Activated naive CD4-positive, alpha-beta T cell treated with anti-CD3 and anti-CD28 coated beads, Interleukin-2, amount 50 U/mL, for 72 hours (primary cell): ENCODE measurements at places on chromosomes 13 and 19. TPM values are rescaled to one million over a fixed set of nuclear protein-coding genes. Genes with fewer than 3 reads are reported as not detected.
A peak's percentile ranks its signal among the peaks of the same experiment; 100 is the strongest.

DNA sequence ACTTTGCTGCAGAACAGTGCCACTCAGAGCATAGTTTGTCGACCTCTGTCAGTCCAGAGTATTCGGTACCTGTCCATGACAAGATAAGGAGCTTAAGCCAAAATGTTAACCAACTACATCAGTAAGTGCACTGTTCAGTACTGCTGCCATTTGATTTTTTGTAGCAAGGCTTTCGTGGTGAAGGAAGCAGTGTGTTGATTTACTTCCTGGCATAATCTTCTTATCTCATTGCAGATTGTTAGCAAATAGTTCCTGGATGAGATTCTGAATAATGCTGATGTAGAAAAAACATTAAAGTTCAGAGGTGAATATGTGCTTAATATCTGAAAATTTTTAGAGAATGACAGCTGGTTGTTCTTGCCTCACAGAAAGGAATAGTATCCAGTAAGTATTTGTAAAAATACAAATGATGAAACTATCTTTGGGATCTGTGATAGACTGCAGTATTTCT, 85.7 kb downstream of the LRRC63 start:
- no peak for DNase-seq

DNA sequence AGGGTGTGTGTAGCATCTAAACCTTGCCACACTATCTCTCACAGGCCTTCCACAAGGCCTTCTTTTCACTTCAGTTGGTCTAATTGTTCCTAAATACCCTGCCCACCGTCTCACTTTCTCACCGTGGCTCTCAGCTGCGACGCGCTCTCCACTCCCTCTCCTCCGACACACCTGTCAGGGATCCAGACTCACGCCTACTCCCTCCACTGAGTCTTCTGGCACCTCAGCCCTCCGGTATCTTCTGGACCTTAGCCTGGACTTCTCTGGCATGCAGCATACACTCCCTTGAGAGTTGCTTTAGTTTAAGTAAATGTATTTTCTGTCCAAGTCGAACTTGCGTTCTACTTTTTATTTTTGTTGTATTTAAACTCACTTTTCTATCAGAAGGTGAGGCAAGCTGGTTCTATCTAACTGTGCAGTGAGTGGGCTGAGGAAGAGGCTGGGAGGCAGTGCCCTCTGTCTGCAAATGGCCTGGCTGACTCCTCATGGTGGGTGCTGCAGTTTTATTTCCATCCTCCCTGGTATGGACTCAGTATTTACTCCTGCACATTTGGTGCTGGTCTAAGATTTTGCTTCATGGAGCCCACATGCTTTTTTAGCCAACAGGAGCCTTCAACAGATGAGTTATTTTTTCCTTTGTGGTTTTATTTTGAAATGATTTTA, 28.5 kb upstream of the ARGLU1 start:
- DNase-seq: no peak

DNA sequence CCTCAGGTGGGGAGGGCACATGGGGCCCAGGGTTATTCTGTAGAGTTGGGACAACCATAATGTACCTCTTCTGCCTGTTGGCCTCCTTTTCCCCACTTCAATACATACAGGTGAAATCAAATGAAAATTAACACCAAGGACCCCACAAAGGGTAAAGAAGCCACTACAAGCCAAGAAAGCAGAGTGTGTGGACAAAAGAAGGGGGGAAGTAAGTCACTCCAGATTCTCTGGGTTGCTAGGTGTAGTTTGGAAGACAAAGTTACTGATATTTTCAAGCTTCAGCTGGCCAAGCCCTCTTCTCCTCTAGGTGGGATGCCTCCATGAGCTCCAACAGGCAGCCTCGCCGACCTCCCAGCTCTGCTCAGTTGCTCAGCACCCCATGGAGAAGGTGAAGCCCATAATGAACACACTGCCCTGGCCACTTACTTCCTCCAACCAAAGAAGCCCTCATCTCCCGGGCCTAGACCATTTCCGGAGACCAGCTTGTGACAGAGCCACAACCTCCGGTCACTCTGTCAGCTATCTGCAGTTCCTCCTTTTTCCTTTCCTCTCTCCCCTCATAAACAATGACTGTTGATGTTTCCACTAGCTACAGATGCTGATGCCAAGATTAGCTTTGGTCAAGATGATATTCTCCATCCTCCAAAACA, 66.8 kb upstream of the MED4 start:
- DNase-seq: no peak

DNA sequence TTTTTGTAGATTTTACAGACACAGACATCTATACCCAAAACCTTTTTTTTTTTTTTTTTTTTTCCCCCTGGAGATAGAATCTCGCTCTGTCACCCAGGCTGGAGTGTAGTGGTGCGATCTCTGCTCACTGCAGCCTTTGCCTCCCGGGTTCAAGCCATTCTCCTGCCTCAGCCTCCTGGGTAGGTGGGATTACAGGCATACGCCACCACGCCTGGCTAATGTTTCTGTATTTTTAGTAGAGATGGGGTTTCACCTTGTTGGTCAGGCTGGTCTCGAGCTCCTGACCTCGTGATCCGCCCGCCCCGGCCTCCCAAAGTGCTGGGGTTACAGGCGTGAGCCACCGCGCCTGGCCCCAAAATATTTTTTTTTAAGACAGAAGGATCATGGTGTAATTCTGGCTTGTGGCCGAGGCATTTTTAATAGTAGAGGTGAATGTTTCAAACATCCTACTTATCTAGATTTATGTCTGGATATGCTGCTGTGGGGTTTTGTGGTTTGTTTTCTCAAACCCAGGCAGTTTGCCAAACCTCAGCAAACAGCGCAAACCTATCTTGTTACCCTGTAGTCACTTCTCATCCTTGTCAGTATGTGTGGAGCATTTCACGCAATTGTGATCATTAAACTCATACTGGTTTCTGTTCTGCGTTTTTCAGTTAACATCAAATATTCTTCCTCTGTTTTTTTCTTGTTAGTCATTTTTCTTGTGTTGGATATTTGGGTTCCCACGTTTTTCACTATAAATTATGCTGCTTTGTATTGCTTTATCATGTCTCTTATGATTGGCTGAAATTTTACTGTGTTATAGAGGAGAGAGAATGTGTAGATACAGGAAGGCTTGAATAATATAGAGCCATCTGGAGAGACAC, 36.2 kb upstream of the GARRE1 start:
- peak; percentile 66 for DNase-seq

DNA sequence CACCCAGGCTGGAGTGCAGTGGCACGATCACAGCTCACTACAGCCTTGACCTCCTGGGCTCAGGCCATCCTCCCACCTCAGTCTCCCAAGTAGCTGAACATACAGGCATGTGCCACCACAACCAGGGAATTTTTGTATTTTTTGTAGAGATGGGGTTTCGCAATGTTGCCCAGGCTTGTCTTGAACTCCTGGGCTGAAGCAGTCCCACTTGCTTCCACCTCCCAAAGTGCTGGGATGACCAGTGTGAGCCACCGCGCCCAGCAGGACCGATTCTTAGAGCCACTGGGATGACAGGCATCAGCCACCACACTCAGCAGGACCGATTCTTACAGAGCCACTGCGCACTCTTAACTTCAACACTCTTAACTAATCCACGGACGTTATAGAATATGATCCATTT, 54.9 kb upstream of the RANBP3 start:
- DNase-seq: no peak

DNA sequence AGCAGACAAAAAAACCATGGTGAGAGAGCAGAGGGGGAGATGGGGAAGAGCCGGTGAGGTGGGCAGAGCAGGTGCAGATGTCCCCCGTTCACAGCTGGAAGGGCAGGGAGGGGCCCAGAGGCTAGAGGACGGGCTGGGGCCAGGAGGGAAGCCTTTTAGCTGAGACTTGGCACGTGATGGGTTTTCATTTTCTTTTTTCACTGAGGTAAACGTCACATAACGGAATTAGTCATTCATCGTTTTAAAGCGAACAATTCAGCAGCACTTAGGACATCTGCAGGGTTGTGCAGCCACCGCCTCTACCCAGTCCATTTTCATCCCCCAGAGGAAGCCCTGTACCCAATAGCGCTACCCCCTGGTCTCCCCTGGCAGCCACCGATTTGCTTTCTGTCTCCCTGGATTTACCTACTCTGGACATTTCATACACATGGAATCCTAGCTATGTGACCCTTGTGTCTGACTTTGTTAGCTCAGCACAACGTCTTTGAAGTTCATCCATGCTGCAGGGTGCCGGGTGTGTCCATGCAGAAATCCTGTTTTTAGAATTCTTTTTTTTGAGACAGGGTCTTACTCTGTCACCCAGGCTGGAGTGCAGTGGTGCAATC, 16.0 kb upstream of the EMC10 start:
- DNase-seq: no peak

DNA sequence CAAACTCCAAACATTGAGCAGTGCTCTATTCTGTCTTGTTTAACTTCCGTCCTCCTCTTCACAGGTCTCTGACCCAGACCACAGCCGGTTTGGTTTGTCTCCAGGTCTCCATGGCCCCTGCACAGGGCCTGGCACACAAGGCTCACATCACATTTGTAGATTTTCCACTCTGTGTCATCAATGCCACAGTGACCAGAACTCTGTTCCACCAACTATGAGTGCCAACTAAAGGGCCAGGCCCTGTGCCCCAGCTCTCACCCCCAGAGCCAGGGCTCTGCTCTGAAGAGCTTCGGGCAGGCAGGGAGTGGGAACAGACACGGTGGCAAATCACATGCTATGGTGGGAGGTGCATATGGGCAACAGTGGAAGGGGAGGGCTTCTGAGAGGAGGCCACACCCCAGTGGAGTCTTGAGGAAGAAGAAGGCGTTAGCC, 16.0 kb downstream of the SMG9 start:
- DNase-seq: no peak

- no peak for DNase-seq
Measured at GRCh38 chr13:105806628-105806920, 728.9 kb downstream of the EFNB2 start.

DNA sequence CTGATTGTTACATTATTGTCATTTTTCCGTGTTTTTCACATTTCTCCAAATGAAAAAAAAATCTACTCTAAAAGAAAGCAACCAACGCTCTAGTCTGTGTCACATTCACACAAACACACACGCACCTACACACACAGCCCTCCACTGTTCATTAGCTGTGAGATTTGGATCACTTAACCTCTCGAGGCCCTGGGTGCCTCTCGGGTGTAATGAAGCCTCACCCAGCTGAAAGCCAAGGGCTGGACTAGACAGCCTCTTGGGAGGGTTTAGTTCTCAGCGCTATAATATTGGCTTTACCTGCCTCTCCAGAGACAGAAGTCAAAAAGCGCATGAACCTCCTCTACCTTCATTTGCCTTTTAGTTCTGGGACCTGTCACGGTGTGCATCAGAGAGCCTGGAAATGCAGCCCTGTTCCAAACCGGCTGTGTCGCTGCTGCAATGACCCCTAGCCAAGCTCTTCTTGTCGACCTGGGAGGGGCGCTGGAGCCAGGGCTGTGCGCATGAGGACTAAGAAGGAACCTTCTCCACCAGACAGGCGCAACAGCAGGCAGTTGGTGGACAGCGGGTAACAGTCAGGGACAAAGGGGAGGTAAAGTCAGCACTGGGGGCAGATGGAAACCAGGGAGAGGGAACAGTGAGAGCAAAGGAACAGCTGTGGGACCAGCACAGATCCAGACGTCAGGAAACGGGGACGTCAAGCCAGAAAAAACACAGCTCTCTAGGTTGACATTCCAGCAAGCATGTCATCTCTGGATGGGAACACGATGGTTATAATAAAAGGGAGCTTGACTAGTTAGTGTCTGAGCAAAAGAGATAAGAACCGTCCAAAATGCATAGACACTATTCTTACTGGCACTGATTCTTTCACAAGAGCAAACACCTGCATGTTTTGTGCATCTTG, 375.9 kb downstream of the EFNB2 start:
- no peak for DNase-seq

DNA sequence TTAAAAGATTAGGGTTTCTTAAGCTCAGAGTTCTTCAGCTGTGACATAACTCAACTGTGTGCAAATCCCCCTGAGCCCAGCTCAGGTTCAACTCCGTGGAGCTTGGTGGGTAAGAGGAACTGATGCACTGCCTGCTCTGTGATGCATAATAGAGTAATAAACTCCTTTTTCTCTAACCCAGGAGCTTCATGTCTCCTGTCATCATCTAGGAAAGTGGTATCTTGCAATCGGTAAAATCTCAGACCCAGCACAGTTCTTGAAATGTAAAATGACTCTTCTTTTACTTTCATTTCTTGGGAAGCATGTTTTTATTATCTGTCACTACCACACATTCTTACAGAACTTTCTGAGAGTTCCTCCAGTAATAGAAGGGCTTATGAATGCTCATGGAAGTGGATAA, 123.8 kb upstream of the PCDH9 start:
- DNase-seq: no peak

DNA sequence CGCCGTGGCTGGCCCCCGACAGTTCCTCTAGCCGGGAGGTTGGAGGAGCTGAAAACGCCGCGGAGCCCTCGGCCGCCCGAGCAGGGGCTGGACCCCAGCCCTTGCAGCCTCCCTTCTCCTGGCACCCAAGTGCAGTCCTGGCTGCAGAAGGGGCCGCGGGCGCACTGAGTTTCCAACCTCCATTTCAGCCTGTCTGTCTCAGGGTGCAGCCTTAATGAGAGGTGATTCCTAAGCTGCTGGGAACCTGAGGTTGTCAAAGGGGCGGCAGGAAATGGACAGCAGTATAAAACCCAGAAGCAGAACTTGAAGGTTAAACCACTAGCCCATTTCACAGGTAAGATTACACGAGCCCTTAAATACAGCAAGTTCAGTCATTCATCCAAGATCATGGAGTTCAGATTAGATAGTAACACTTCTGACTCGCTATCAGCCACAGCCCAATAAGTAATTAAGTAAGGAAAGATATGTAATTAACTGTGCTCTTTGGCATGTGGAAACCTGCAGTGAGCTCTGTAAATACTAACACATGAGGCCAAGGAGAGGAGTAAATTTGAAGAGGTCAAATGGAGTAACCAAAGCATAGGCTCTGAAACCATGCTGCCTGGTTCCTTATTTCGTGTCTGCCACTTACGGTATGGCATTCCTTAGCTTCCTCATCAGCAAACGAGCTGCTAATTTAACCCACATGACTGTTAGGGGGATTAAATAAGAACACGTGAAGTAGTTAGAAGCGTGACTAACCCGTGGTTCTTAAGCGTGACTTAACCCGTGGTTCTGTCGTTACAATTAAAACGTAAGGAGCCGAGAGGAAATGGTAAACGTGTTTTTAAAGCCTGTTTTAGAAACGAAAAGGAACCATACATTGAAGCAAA, 686 bp downstream of the SETDB2 start:
- DNase-seq: peak; percentile 7

DNA sequence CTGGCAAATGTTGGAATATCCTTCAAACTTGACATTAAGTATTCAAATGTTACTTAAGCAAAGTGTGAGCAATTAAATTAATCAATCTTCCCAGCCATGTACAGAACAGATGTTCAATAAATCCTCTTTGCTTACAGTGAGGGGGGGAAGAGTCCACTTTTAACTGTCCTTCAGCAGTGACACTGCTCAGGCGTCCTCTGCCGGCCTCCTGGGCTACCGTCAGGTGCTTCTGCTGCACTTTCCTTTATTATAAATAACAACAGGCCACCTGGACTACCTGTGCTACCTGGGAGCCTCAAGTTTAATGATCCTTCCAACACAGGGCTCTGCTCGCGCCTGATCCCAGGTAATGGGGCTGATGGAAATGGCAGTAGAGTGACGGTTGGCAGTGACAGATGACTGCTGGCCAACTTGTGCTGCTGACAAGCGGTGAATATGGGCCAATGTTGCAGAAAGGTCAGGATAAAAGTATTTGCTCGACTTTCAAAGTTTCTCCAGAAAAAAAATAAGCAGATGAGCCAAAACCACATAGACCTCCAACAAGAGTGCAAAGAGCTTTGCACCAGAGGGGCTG, 460.0 kb upstream of the ZNF507 start:
- DNase-seq: no peak

LILRB1 gene
- total RNA-seq: 0.31 TPM

ZNF417 gene
- total RNA-seq: 13.7 TPM

TGDS gene
- total RNA-seq: 22.9 TPM

ZNF541 gene
- 0.57 TPM for total RNA-seq

TMPRSS9 gene
- total RNA-seq: not detected

RAB20 gene
- total RNA-seq: 0.30 TPM

RNF17 gene
- total RNA-seq: 0.61 TPM

ZNF829 gene
- total RNA-seq: 3.4 TPM

SPACA4 gene
- not detected for total RNA-seq
